Endothelial cell (in vitro differentiated cells): ENCODE measurements at places on chromosomes 16 and 17. TPM values are rescaled to one million over a fixed set of nuclear protein-coding genes. Genes with fewer than 3 reads are reported as not detected.

DNA sequence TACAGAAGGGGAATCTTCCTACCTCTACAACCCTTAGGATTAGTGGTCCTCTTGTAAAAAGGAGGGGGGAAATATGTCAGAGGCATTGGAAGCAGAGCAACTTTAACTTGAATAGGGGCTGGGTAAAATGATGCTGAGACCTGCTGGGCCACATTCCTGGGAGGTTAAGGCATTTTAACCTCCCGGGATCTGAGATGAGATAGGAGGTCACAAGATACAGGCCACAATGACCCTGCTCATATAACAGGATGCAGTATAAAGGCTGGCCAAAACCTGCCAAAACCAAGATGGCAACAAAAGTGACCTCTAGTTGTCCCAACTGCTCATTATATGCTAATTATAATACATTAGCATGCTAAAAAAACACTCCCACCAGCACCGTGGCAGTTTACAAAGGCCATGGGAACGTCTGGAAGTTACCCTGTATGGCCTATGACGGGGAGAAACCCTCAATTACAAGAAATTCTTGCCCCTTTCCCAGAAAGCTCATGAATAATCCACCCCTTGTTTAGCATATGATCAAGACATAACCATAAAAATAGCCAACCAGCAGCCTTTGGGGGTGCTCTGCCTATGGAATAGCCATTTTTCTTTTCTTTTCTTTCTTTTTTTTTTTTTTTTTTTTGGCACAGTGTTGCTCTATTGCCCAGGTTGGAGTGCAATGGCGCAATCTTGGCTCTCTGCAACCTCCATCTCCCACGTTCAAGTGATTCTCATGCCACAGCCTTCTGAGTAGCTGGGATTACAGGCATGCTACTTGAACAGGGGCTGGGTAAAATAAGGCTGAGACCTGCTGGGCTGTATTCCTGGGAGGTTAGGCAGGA is 6.2 kb upstream of the C1QTNF1 start:
- DNase-seq: no peak

DNA sequence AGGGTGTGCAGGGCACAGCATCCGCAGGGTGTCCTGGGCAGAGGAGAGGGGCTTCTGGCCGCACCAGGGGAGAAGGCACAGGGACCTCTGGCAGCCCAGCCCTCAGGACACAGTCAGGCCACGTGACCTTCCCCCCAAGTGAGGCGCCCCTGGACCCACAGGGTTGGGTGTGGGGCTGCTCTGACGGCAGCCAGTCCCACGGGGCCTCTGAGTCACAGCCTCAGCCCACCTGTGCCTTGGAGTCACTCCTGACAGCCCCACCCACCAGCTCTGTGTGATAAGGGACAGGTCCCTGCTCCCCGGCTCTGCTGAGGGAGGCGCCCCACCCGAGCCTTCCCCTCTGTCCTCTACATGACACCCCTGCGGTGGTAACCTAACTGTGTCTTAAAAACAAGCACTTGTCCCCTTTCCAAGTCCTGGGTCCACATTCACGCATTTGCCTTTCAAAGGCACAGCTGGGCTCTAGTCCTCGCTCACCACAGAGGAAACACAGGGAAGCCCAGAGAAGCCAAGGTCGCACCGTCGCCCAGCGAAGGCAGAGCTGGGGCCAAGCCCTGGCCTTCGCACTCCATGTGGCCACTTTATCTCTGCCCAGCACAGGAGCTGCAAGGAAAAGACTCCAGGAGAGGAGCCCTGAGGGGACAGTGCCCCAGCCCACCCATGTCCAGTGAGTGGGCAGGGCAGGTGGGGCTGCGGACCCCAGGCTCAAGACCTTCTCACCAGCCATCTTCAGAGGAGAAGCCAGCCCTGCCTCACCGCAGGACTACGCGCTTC is 5.1 kb upstream of the NPTX1 start:
- no peak for DNase-seq

GRCh38 chr17:68053231-68054013 is 17.9 kb downstream of the KPNA2 start:
- no peak for DNase-seq

TEDC2 gene
- 9.1 TPM for total RNA-seq

DNA sequence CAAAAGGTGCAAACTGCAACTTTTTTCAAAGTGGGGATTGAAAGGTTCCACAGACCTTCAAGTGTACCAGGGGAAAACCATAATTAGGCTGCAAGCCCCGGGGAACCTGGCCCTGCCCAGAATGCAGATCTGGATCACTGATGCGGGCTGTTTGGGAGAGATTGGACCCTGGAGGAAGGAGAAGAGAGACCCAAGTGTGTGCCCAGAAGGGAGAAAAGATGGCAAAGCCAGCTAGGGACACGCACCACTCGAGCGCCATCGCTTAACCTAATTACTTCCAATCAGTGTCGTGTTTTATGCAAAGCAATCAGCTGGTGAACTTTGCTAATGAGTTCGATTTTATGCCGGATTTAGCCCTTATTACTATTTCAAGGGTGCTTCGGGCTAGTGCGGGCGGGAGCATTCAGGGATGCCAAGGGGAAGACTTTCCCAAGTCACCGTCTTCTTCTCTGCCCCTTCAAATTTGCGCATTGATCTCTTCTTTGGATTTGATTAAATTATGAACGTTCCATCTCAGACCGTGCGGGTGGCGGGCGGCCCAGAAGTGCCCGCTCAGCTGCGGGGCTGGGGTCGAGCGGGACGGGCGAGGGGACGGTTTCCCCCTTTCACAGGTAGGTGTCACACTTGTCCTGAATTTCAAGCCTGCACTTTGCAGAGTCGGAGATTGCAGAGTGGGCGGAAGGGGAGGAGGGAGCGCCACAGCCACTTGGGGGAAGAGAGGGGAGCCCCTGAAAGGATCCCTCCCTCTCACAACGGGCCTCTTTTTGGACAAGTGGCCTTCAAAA is 4.0 kb downstream of the IRX5 start:
- DNase-seq: peak; percentile 59

GRCh38 chr17:73785496-73785895 is 141.3 kb upstream of the SDK2 start:
- DNase-seq: no peak

DNA sequence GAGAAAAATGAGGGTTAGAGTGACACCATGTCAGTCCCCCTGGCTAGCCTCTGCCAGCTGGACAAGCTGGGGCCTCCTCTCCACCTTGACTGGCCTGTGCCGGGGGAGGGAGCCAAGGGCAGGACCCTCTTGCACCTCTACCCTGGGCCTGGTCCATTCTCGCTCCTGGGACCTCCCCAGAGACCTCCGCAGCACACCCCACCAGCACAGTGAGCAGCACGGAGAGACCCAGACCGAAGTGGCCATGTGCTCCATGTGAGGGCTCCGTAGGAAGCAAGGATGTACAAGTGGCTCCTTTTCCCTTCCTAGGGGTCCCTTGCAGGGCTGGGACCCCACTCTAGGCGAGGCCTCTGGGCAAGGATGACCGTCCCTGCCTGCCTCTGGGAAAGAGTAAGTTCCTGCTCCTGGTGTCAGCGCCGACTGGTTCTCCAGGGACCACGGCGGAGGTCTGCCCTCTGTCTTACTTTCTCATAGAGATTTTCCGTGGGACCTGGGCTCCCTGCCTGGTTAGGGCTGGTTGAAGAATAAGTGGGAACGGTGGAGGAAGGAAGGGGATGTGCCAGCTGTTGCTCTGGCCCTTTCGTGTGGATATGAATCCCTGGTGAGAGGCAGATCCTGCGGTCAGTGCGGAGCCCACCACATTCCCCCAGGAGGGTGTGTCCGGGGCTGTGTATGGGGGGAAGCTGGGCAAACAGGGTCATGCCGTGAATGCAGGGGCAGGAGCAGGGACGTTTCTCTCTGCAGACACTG is 124.2 kb downstream of the METRNL start:
- DNase-seq: no peak
